Upper lobe of left lung (tissue), 6 donors: ENCODE measurements at places on chromosomes 6 and 20. TPM values are rescaled to one million over a fixed set of nuclear protein-coding genes. Genes with fewer than 3 reads are reported as not detected.

The POM121L2 gene
- total RNA-seq, result not detected

The ID4 gene
- total RNA-seq, result 21.3 TPM

The COL21A1 gene
- 10.4 TPM for total RNA-seq

The ENPP5 gene
- 10.5 TPM for total RNA-seq

The PPP1R11 gene
- 51.3 TPM for total RNA-seq

The CLDN20 gene
- not detected for total RNA-seq

The HTR1E gene
- not detected for total RNA-seq

The CALHM6 gene
- 2.7 TPM for total RNA-seq

The C20orf144 gene
- not detected for total RNA-seq
